HCEC 1CT (cell line): ENCODE measurements at places on chromosomes 16 and 17.

- no peak for DNase-seq
Observed at GRCh38 chr17:21283482-21284318, 811 bp upstream of the MAP2K3 start.

DNA sequence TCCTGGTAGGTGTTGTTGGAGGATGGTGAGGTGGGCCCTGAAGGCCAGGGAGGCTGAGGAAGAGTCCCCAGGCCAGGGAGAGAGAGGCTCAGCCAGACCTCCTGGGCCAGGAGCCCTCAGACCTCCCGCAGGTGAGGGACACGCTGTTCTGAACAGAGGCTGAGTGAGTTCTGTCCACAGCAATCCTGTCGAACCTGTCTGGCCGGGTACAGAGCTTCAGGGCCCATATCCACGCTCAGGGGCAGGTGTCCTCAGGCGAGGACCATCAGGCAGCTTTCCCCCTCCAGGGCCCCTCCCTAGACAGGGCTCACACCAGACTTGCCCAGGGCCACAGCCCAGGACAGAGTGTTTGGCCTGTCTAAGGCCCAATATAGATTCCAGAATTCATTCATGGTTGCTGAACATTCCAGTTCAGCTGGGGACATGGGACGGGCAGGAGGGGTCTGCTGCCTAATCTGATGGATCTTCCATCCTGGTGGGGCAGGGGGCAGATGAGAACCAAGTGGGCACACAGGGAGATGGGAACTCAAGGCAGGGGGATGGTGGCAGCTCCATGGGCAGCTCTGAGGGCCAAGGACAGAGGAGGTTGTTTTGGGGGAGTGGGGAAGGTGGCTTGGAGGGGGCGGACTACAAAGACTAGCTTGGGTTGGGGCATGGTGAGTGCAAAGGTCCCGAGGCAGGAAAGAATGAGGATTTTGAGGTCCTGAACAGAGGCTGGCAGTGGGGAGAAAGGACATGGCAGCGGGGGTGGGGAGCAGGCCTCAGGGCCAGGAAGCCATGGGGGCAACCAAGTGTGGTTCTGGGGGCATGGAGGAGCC lies 23.4 kb upstream of the MPRIP start:
- no peak for DNase-seq

- peak; percentile 25 for DNase-seq
Observed at GRCh38 chr17:43175213-43176118, 4.5 kb downstream of the NBR1 start.

DNA sequence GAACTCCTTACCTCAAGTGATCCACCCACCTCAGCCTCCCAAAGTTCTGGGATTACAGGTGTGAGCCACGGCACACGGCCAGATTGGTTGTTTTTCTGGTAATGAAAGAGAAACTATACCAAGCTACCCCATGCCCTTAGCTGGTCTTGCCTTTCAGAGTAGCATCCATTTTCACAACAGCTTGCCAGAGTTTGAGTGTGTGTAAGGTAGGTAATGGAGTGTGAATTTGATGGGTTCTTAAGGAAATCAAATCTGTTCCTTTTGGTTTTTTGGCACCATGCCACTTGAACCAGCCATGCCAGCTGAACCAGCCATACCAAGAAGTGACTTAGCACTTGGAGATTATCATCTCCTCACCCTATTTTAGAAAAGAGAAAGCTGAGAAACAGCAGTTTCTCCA lies 5.1 kb downstream of the CALCOCO2 start:
- no peak for DNase-seq

GRCh38 chr17:20009052-20009301 lies 182 bp upstream of the SPECC1 start:
- DNase-seq, result peak; percentile 38
